ENCODE measurements at places on chromosomes 2 and 18. TPM values are rescaled to one million over a fixed set of nuclear protein-coding genes. Genes with fewer than 3 reads are reported as not detected.

The VAMP8 gene
- 123 TPM for total RNA-seq

GRCh38 chr18:76416911-76417310 is 78.1 kb downstream of the ZNF516 start:
- H3K27me3 ChIP-seq, result no peaks in the 10 kb centered on the region
- peak overlapping the region; percentile 10 for H3K4me3 ChIP-seq
- H3K36me3 ChIP-seq, result no peaks in the 10 kb centered on the region
- peaks cover 23% of the 10 kb centered on the region for H3K4me1 ChIP-seq
- peak overlapping the region; percentile 36 for H3K27ac ChIP-seq
- DNase-seq, result peak; percentile 57

GRCh38 chr2:58515827-58516573 is 274.9 kb upstream of the FANCL start:
- no peaks in the 10 kb centered on the region for H3K4me1 ChIP-seq
- no peak overlapping the region for H3K27ac ChIP-seq

GRCh38 chr2:213202011-213202410 is 50.6 kb upstream of the IKZF2 start:
- no peak overlapping the region for H3K27ac ChIP-seq
- peaks cover 8% of the 10 kb centered on the region for H3K4me1 ChIP-seq
- DNase-seq, result no peak
- H3K36me3 ChIP-seq, result no peaks in the 10 kb centered on the region
- H3K4me3 ChIP-seq, result no peak overlapping the region

DNA sequence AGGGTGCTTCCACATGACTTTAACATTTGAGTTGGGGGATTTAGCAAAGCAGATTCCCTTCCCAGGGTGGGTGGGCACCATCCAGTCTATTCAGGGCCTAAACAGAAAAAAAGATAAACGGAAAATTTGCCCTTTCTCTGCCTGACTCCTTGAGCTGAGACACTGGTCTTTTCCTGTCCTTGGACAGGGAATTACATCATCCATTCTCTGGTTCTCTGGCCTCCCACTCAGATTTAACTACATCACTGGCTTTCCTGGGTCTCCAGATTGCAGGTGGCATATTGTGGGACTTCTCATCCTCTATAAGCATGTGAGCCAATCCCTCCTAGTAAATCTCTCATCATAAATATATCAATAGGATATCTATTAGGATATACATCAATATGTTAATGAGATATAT is 25.8 kb downstream of the CAPN13 start:
- H3K36me3 ChIP-seq, result no peaks in the 10 kb centered on the region
- no peaks in the 10 kb centered on the region for H3K4me1 ChIP-seq
- no peak overlapping the region for H3K4me3 ChIP-seq
- DNase-seq, result no peak
- peaks cover 19% of the 10 kb centered on the region for H3K27me3 ChIP-seq

The GPD2 gene
- total RNA-seq, result 34.7 TPM

DNA sequence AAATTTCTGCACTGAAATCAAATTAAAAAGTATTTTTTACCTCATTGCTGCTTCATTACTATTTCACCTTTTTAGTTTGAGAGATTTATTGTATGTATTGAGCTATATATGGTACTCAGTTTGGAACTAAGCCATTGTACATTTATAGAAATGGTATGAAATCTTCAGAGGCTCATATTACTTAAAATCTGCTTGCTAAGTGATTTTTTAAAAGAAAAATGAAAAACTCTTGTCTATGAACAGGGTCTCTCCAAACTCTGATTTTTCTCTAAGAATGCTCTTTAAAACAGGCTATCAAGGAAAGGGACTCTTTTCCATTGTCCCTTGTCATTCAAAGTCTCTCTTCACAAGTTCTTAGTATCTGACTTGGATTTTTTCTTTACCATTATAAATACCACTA is 31.8 kb downstream of the C1D start:
- H3K27ac ChIP-seq, result no peak overlapping the region

GRCh38 chr18:67510831-67511230 is 5.7 kb downstream of the DSEL start:
- H3K4me1 ChIP-seq, result no peaks in the 10 kb centered on the region
- DNase-seq, result no peak
- no peak overlapping the region for H3K4me3 ChIP-seq
- H3K27ac ChIP-seq, result no peak overlapping the region

- H3K27ac ChIP-seq, result no peak overlapping the region
- no peak overlapping the region for H3K4me3 ChIP-seq
- no peaks in the 10 kb centered on the region for H3K4me1 ChIP-seq
- DNase-seq, result no peak
Measured at GRCh38 chr2:171979103-171979502, 20.6 kb upstream of the METAP1D start.

The FSHR gene
- not detected for total RNA-seq

- H3K27ac ChIP-seq, result no peak overlapping the region
- no peaks in the 10 kb centered on the region for H3K4me1 ChIP-seq
- H3K4me3 ChIP-seq, result no peak overlapping the region
- no peaks in the 10 kb centered on the region for H3K27me3 ChIP-seq
- H3K36me3 ChIP-seq, result no peaks in the 10 kb centered on the region
- no peak for DNase-seq
Measured at GRCh38 chr2:29755829-29756228, 165.6 kb downstream of the ALK start.

The SUMO1 gene
- total RNA-seq, result 33.8 TPM
